ENCODE measurements at places on chromosomes 5 and 9. TPM values are rescaled to one million over a fixed set of nuclear protein-coding genes. Genes with fewer than 3 reads are reported as not detected.

DNA sequence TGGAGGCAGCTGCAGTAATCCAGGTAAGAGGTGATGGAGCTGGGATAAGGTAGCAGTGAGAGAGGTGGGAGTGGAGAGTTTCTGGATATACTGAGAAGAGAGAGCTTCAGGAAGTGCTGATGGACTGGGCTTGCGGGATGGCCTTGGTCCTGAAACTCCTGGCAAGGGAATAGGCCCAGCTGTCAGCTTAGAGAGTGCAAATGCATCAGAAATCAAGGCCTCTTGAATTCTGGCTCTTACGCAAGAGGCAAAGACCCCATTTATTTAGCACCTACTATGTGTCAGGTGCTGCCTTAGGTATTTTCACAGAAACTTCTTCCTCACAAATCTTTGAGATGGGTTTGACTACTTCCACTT, 227.2 kb upstream of the MAP3K1 start:
- H3K36me3 ChIP-seq, result peaks cover 4% of the 10 kb centered on the region
- peak overlapping the region; percentile 23 for H3K27ac ChIP-seq
- no peaks in the 10 kb centered on the region for H3K27me3 ChIP-seq
- no peak overlapping the region for H3K4me3 ChIP-seq

DNA sequence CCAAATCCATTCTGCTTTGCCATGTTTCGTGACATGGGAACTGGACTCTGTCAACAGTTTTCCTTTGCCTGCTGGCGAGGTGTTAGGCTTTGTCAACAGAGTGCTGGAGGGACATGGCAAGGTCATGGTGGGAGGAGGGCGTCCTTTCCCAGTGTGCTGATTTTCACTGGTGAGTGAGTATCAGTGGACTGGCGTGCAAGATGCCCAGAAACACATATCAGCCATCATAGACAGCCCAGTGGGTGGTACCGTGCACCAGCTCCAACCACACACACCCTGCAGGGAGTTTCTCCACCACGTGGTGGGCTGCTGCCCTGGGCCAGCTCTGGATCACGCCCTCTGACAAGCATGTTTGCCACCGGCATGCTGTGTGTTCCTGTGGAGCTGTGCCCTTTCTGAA, 50.0 kb upstream of the ABL1 start:
- no peak overlapping the region for H3K4me3 ChIP-seq
- no peak overlapping the region for H3K27ac ChIP-seq
- H3K27me3 ChIP-seq, result no peaks in the 10 kb centered on the region
- no peak for DNase-seq

- H3K27ac ChIP-seq, result no peak overlapping the region
- H3K4me1 ChIP-seq, result peaks cover 20% of the 10 kb centered on the region
- no peak for DNase-seq
- H3K27me3 ChIP-seq, result no peaks in the 10 kb centered on the region
- H3K36me3 ChIP-seq, result peaks cover 42% of the 10 kb centered on the region
These were observed 17.5 kb downstream of the ATOX1 start for GRCh38 chr5:151740958-151741373.

GRCh38 chr9:35652829-35653209, 2.1 kb upstream of the SIT1 start:
- H3K36me3 ChIP-seq, result peaks cover 14% of the 10 kb centered on the region
- H3K27ac ChIP-seq, result no peak overlapping the region
- DNase-seq, result no peak
- peaks cover under 1% of the 10 kb centered on the region for H3K27me3 ChIP-seq
- H3K4me1 ChIP-seq, result peaks cover 49% of the 10 kb centered on the region

Gene PKD2L2
- not detected for total RNA-seq

- no peak for DNase-seq
- H3K4me1 ChIP-seq, result no peaks in the 10 kb centered on the region
- H3K4me3 ChIP-seq, result no peak overlapping the region
- no peaks in the 10 kb centered on the region for H3K36me3 ChIP-seq
- H3K27me3 ChIP-seq, result no peaks in the 10 kb centered on the region
- no peak overlapping the region for H3K27ac ChIP-seq
These were observed 182.5 kb downstream of the NTRK2 start for GRCh38 chr9:84851935-84852585.

Gene CCDC192
- not detected for total RNA-seq

GRCh38 chr5:138947780-138948179, 72.6 kb upstream of the LRRTM2 start:
- H3K27ac ChIP-seq, result no peak overlapping the region
- peaks cover 2% of the 10 kb centered on the region for H3K4me1 ChIP-seq
- DNase-seq, result no peak
- no peaks in the 10 kb centered on the region for H3K27me3 ChIP-seq
- H3K4me3 ChIP-seq, result no peak overlapping the region

- no peak overlapping the region for H3K27ac ChIP-seq
- H3K27me3 ChIP-seq, result peaks cover 21% of the 10 kb centered on the region
- peak overlapping the region; percentile 91 for H3K4me3 ChIP-seq
- H3K36me3 ChIP-seq, result no peaks in the 10 kb centered on the region
- H3K4me1 ChIP-seq, result peaks cover 14% of the 10 kb centered on the region
- DNase-seq, result peak; percentile 81
These were observed 26.6 kb downstream of the EGR1 start for GRCh38 chr5:138491669-138492559.

All from activated T-helper 2 cell treated with anti-CD3 and anti-CD28 coated beads, Interferon-gamma antibody, Interleukin-2, Interleukin-4, amounts not matched to agents 10 μg/mL and 5 μg/mL and 100 μg/mL, durations not matched to agents 14 hours and 24 hours and 36 hours (primary cell).